NCI-H526 treated with DMSO at 0.1 percent for 48 hours (cell line): ENCODE measurements at places on chromosomes 1 and 21.

GRCh38 chr1:21258331-21259134, 31.7 kb downstream of the ECE1 start:
- no peak for DNase-seq

- DNase-seq: peak; percentile 15
Observed at GRCh38 chr1:198465201-198466144, 75.0 kb downstream of the ATP6V1G3 start.

- no peak for DNase-seq
Observed at GRCh38 chr1:169572187-169572586, 14.1 kb downstream of the F5 start.

DNA sequence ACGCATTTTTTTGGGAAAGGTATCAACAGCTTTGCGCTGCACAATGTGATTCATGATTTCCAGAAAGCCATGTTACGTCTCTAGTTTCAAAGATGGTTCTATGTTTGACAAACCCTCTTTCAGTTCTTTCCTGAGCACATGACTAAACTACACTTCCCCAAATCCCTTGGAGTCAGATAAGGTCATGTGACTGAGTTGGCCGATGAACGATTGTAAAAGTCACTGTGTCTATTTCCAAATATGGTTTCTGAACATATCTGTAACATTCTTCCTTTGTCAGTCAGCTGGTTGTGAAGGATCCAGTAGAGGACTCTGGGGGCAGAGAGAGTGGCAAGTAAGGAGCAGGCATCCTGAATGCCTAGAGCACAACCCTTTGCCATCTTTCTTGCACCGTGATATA, 35.4 kb downstream of the TMPRSS15 start:
- DNase-seq: no peak

GRCh38 chr1:235549351-235550139, 45.3 kb upstream of the B3GALNT2 start:
- DNase-seq: no peak

GRCh38 chr1:157410457-157410856, 141.9 kb downstream of the FCRL5 start:
- DNase-seq: no peak

DNA sequence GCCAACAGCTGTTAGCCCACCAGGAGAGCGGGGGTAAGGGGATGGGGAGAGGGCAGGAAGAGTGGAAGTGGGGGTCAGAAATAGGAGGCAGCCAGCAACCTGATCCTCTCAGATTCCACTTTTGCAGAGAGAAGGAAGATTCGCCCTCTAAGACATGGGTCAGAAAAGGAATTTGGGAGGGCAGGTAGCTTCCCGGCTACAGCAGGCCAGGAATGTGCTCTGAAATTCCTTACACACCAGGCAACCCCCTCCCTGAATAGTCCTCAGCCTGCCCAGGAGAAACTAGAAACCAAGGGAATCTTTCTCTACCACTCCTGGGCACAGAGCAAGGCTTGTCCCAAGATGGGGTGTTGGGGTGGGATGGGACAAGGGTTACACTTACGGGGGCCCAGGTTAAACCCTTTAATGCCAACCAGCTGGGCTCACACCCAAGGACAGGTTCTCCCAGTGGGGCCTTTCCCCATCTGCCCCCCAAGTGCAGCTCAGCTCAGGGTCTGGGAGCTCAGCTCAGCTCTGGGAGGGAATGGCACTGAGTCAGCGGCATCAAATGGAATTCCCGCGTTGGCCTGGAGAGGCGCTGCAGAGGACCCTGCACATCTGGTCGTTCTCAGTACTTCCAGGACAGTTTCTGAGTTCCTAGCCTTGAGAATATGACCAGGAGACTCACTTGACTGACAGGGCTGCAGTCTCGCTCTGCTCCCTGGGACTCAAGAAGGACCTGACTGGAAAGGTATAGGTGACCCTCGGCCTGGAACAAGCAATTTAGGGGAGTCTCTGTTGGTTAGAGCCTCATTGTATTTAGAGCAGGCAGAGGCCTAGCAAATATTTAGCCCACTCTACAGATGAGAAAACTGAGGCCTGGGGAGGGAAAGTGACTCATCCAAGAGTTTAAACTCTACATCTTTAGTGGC, 761 bp downstream of the TNNT2 start:
- no peak for DNase-seq

DNA sequence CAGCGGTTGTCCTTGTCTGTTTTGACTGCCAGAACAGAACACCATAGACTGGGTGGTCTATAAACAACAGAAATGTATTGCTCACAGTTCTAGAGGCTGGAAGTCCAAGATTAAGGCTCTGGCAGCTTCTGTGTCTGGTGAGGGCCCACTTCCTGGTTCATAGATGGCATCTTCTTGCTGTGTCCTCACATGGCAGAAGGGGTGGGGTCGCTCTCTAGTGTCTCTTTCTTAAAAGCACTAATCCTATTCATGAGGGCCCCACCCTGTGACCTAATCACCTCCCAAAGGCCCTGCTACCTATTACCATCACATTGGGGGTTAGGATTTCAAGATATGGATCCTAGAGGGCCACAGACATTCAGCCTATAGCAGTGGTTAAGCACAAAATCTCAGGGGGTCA, 304.4 kb downstream of the NFIA start:
- no peak for DNase-seq

GRCh38 chr1:151838222-151839081, 1.2 kb downstream of the C2CD4D start:
- DNase-seq: no peak

- no peak for DNase-seq
Observed at GRCh38 chr1:33004613-33005012, 32.1 kb downstream of the AK2 start.
